ENCODE measurements at places on chromosomes 7 and 10.
A peak's percentile ranks its signal among the peaks of the same experiment; 100 is the strongest.

GRCh38 chr10:98848361-98848760, 387.3 kb downstream of the HPSE2 start:
- no peak for DNase-seq

- DNase-seq, result no peak
These were observed 271.5 kb upstream of the FZD8 start for GRCh38 chr10:35913628-35914027.

GRCh38 chr10:5609952-5610616, 56.3 kb downstream of the ASB13 start:
- DNase-seq, result no peak

- no peak for DNase-seq
These were observed 49.5 kb downstream of the FAM53B start for GRCh38 chr10:124694481-124695220.

DNA sequence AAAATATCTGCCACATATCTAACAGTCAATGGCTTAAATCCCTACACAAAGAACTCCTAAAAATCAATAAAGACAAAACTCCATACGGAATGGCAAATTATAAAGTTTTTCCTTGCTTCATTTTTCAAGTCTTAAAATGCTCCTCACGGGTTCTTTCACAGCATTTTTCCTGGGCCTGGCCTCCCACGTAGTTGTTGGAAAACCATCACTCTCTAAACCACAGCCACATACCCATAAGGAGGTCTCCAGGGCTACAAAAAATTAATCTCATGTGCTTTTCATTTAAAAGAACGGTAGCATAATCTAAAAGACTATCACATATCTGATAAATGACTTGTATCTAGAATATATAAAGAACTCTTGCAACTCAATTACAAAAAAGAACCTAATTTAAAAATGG, 2.9 kb downstream of the COA1 start:
- no peak for DNase-seq

DNA sequence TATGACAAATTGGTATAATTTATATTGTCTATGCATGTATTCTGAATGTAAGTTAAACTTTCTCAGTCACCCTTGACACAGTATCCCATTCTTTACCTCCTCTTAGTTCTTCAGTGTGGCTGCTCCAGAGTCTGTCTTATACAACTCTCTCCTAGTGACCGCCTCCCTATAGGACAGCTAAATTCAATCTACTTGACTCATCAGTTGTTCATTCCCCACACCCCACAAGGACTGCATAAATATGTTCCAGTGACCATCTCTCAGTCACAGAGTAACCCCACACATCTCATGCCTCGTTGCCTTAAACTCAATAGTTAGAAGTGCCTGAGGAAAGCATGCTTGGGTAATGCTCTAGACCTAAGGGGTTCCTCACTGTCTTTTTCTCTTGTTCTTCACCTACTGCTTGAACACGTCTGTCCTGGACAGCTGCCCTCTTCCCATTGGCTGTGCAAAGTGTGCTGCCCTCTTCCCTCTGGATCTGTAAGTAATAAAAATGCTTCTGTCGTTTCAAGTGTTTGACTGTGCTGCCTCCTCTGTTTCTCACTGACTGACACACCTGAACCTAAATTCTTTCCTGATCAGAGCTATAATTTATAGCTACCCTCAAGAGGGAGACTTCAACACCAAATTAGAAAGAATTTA, 494.6 kb upstream of the GRM3 start:
- DNase-seq, result no peak

DNA sequence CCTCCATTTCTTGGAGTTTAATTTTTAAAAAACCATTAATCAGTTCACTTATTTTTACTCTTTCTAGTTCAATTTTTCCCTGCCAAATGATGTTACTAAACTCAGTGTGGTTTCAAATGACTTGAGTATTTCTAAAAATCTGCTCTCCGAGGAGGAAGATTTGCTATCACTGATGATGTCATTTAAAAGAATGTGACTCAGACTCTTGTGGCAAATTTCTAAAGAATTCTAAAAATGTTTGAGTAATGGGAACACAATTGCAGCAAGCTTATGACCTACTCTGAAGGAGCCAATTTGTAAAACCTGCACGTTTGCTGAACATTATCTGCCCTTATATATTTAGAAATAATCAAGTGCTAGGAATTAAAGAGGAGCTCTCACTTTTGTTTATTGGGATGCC, 88.6 kb downstream of the SPAG6 start:
- no peak for DNase-seq

DNA sequence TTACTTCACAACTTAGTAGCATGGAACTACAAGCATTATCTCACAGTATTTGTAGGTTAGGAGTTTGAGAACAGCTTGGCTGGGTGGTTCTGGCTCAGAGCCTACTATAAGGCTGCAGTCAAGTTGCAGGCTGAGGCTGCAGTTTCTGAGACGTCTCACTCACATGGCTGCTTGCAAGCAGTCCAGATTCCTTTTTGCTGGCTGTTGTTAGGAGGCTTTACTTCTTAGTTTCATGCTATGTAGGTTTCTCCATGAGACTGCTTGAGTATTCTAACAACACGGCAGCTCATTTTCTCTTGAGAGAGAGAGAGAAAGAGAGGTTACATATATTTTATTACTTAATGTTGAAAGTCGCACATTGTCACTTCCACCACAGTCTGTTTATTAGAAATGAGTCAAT, 1073.9 kb downstream of the NXPH1 start:
- no peak for DNase-seq

DNA sequence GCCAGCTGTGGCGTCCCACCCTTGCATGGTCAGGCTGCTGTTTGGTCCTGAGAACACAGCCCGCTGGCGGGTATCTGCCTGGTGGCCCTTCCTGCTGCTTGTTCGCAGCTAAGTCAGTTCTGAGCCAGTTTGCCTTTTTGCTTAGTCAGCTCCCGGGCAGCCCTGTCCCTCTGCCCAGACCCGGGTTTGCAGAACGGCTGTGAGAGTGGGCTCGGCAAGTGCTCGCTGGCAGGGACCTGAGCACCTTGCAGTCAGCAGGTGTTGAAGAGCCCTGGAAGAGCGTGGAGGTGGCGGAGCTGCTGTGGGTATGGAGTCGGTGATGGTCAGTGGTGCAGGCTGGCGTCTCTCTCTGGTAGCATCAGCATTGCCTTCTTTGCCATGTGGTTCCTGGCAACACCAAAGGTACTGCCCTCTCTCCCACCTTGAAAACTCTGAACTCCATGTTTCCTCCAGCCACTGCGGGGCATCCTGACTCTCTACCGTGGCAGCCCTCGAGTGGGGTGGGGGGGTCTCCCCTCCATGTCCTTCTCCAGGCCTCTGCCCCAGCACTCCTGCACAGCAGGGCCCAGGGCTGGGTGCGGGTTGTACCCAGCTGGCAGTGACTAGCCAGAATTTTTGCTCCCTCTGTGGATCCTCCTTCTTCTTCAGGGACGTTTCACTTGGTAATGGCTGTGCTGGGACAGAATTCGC, 4.6 kb downstream of the INPP5A start:
- no peak for DNase-seq

DNA sequence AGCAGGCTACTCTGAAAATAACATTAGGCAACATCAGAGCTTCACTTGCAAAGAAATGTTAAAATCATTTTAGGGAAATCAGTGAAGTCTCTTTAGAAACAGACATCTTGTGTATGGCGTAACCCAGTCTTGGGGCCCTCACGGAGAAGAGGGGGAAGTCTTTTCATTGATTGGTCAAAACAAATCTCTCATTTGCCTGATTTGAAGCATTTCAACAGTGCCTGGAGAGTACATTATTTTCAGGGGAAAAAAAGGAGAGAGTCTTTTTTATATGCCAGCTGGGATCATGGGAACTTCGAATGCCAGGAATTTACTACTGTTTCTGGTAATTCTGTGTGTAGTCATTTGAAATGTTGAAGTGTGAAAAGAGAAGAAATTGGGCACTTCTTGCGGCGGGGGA, 471.4 kb downstream of the PLXDC2 start:
- no peak for DNase-seq

DNA sequence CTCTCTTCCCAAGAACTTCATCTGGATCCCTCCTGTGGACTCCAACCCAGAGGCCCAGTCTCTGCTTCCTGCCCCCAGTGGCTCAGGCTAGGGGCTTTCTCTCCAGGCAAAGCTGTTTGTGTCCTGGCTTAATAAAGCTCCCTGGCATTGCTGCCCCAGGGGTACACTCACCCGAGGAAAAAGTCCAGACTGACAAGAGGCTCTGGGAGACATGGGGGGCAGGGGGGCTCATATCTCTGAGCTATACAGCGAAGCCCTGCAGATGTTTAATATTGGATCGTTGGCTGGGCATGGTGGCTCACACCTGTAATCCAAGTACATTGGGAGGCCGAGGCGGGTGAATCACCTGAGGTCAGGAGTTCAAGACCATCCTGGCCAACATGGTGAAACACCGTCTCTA, 10.7 kb upstream of the COMTD1 start:
- no peak for DNase-seq

DNA sequence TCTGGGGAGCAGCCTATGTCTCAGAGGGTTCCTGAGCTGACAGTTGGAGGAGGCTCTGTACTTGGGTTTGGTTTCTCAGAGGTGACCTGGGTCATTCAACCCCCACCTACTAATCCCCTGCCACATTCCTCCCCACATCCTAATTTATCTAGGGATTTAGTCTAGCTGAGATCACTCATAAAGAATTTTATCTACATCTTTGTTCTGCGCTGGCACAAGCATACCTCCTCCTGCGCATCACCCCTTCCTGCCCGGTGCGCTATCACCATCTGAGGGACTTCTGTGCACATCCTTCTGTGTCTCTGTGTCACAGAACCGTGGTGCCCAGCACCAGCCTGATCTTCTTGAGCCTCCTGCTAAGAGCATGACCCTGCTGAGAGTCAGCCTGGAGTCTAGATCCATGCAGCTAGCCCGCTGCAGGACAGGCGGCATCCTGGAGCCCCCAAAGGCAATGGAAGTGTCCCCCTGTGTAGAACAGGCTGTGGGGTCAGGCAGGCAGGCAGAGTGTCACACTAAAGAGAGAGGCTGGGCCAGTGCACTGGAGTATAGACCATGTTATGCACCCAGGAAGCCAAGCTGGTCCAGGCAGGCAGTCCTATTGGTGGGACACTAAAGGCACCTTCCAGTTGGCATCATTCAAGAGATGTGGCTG, 63.6 kb downstream of the ARHGAP22 start:
- DNase-seq, result no peak

DNA sequence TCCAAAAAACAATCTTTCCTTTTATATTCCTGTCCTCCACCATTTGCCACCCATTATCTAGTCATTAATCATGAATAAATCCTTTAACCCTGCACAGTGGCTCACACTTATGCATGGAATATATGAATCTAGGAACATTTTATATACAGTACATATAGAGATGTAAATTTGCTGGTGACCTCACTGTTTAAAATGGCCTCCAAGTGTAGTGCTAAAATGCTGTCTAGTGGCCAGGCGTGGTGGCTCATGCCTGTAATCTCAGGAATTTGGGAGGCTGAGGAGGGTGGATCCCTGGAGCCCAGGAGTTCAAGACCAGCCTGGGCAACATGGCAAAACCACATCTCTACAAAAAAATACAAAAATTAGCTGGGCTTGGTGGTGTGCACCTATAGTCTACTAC, 9.6 kb downstream of the NANOS1 start:
- DNase-seq, result no peak

GRCh38 chr10:54749623-54750022, 51.4 kb downstream of the PCDH15 start:
- no peak for DNase-seq

DNA sequence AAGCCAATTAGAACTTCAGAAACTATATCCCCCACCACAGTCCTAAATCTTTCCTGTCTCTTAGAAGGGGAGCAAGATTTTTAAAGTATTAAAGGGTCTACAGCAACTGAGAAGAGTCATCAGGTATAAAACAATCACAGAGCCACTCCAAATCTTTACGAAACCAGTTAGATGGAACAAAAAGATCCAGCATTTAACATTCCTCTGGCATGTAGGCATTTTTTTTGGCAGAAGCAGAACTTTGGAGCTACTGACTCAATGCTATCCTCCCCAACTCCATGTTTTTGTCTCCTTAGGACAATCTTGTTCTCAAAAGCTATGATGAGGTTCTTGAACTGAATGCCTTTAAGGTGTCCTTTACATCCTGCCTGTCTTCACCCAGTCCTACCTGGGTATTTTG, 333.3 kb downstream of the PRPF18 start:
- DNase-seq, result no peak

DNA sequence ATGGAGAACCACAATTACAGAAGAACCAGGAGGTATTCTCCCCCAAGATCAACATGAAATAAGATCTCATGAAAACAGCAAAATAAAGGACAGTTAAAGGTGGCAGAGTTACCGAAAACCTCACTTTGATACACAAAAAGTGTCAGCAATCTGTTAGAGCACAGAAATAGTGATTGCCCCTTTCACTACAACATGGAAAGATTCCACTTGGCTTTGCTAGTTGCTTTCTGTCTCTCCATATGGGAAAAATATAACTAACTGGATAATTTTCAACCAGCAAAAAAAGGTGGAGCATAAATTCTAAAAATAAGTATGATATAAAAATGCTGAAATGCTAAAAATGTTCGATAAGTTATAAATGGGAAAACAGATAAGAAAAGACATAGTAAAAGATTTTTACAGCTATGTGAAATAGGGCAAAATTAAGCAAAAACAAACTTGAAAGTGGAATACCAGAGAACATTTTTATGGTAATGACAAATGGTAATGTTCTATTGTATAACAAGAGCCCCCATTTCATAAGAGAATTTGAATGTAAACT, 90.2 kb downstream of the GPR85 start:
- DNase-seq, result no peak

GRCh38 chr10:111498560-111498959, 421.7 kb downstream of the ADRA2A start:
- no peak for DNase-seq

DNA sequence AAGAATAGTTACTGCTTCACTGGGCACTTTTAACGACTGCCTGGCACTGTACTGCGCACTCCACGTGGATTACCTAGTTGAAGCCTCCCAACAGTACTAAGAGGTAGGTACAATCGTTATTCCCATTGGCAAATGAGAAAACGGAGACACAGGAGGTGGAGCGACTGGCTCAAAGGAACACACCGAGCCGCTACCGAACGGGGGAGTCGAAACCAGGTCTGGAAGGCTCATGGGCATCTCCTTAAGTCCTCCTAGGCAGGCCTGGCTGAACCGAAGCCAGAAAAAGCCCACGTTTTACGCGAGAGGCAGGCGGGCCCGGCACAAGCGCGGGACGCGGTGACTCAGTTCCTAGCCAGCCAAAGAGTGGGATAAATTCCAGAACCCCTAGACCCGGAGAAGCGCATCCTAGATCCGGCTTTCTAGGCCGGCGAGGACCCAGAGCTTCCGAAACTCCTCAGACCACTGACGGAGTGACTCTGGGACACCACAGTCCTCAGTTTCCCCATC, 472 bp downstream of the PDAP1 start:
- DNase-seq, result peak; percentile 35

GRCh38 chr7:79272066-79272669, 181.3 kb downstream of the MAGI2 start:
- DNase-seq, result no peak

- DNase-seq, result no peak
These were observed 6.1 kb downstream of the PSTK start for GRCh38 chr10:122986335-122986734.

GRCh38 chr10:103648636-103649532, 155.4 kb downstream of the NEURL1 start:
- no peak for DNase-seq

GRCh38 chr7:76193883-76194282, 7.8 kb upstream of the SRRM3 start:
- DNase-seq, result no peak
